ENCODE measurements at places on chromosomes 3 and 15.

DNA sequence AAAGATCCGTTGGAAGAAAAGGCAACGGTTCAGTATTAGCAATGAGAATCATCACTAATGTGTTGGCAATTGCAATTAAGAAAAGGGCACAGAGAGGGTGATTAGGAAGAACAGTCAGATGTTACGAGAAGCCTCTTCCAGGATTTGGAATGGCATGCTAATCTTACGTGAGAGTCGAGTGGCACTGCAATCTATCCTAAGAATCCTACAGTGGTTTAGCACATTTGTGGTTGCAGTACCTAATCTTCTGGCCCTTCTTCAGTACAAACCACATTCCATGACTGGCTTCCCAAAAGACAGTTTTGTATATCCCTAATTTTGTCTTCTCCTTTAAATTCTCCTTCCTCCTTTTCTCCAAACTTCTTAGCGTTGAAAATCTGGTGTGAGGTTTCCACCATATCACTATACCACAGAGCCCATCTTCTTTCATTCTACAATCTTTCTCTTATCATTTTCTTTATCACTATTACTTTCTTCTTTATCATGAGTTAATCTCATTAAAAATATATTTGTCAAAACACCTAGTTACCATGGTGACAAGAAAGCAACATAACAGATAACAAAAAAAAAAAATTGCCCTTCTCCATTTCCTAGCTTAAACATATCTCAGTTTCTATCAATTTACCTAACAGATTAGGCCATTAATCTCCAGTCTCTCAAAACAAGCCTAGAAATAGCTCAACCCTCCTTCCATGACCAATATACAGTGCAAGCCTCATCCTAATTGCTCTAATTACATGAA lies 60.1 kb downstream of the IGSF11 start:
- DNase-seq = peak; percentile 88

DNA sequence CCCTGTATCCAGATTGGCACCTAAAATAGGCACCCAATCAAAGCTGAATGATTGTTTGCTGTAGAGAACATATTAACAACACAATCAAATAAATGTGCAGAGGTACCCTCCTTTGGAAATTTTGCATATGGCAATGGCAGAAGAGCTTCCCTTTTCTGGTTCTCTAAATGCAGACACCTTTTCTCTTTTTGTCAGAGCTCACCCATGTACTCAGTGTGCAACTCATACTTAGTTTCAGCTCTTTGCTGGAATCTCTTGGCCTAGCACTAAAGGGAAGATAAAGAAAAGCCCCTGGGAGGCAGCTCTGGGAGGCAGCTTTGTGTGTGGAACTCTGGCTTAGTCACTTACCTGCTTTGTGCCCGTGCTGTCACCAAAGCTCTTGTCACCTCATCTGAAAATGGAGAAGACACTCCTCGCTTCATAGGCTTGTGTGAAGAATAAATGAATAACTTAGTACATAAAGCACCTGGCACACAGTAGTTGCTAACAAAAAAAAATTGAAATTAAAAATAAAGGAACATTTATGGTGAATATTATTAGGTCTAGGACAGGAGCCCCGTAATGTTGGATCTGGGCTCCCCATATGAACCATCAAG lies 28.8 kb downstream of the ST6GAL1 start:
- no peak for DNase-seq

DNA sequence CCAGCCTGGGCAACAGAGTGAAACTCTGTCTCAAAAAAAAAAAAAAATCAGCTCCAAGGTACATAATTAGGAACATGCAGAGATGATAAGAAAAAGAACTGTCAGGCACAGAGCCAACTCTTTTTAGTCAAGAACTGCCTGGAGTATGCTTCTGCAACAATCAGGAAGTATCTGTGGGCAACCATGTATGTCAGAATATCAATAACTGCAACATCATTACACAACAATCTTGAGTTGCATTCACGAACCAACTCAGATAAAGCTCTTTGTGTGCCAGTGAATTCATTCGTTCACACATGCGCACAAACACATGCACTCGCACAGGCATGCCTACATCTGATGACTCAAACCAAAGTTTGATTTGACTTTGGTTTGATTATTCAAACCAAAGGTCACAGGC lies 32.1 kb downstream of the EFHB start:
- DNase-seq = no peak

DNA sequence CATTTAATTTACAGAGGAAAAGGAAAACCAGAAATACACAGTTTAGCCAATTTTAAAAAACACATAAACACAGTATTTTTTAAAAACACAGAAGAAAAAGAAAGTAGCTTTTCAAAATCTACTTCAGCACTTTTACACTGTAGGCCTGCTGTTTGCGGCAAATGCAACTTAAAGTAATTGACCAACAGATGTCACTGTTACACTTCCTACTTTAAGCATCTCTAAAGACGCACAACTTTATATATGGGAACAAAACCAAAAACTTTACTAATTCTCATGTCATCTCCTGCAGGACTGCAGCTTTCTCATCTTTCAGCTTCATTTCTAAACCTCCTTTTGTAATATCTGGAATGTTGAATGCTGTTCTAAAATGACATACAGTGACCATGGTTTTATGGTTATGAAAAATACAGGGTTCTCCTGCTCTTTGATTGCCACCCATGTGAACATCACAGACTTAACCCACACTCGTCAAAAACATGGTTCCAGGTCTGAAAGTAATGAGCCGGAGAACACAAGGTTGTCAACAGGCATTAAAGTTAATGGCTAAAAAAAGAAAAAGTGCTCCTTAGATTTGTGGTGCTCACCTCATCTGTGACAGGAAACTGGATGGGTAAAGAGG lies 107.9 kb downstream of the FMN1 start:
- no peak for DNase-seq

DNA sequence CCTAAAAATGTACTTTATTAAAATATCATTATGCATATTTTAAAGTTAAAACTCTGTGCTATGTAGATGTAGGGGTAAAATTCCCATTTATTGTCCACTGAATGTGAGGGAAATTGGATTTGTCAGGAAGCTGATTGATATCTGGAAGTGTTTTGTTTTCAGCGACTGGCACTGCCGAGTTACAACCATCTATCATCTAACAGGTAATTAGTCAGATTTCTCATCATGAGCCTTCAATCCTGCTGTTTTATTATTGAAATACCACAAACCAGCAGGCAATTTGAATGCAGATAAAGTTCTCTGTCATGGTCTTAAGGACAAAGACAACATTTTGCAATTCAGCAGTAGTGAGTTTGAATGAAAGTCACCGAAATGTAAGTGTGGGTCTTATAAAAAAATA lies 40.5 kb downstream of the ZIC1 start:
- no peak for DNase-seq

DNA sequence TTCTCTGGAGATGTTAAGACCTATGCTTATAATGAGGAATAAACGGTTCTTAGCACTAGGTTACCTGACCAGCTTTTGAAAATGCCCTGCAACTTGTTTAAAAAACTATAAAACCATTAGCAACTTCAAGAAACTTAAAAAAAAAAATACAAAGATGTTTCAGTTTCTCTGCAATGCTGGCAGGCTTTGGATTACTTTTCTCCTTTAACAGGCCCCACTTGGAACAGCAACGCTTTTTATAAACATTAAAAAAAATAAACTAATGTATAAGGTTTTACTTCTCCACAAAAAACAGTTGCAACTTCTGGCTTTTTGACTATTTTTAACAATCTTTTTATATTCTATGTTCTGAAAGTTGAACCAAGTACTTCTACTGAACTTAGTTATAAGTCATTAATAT lies 1006.7 kb downstream of the ROBO1 start:
- DNase-seq = no peak

DNA sequence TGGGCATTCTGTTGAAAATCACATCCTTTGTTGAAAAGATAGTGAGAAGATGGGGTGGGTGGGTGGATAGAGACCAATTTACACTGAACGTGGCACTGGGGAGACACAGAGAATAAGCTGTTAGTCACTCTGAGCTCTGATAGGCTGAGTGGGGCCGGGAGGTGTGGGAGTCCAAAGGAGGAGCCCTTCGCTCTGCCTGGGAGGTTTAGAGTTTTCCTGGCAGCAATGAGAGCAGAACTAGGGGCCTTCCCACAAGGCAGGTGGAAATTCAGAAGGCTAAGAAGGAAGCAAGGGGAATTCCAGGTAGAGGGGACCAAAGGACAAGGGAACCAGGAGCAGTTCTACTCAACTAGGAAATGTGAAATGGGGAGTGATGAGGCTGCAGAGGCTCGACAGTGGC lies 272.7 kb downstream of the RPLP1 start:
- no peak for DNase-seq

GRCh38 chr3:30527720-30528119 lies 78.7 kb upstream of the TGFBR2 start:
- DNase-seq = no peak

DNA sequence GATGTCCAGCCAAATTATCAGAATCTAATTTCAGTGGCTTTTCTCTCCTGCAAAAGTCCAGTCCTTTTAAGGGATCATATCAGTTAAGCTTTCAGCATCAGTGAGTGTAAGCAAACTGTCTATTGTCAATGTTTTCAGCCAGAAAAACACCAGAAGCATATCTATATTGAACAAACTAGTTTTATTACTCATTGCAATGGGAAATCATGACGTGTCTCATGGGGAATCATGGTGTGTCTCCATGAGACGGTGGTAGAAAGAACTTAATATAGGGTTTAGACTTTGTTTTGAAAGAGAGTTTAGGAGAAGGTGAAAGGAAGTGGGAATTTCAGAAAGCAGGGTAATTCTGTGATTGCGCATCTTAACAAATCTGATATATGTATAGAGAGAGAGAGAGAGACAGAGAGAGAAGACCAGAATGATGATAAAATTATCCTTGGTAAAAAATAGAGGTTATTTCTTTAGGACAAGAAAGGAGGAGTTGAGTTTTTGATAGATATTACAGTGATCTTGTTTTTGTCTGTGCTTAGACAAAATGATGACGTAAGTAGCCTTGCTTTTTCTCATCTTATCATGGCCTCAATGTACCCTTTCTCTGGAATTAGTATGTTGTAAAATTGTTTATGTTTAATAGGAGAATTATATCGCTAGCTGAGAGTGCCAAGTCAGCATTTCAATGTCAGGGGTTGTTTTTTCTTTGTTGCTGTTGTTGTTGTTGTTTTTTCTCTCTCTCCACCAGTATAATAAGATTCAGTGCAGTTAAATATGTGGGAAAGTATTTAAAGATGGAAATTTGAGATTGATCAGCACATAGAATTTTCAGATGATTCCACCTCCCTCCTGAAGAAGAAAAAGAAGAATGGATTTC lies 129.9 kb upstream of the OSTN start:
- DNase-seq = no peak

- no peak for DNase-seq
Measured at GRCh38 chr3:24338409-24339130, 156.1 kb downstream of the THRB start.

DNA sequence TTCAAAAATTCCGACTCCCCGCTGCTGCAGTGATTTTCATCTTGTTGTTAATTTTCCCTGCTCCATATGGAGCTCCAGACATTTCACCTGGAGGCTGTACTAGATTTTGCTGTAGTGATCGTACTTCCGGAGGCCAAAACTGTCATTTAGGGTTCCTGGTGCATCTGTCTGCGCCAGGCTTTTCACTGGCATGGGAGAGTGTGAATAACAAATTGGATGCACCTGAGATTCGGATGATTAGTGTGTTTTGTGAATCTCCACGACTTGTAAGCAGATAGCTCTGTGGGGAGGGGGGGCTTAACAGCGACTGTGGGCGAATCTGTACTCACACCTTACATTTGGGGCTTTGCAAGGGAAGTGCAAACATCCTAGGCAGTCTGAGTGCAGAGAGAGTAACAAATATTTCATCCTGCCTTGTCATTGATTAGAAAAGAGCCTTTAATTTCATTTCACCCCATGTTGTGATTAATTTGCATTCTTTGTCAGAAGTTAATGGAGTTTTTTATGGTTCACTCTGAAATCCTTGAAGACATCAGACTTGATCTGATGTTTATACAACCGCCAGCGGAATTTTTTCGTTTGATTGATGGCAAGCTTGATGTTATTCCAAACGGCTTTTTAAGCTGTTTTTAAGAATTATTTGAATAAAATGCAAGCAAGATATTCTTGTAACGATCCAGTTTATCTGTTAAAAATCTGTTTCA lies 92.5 kb upstream of the SKOR1 start:
- no peak for DNase-seq

GRCh38 chr3:159082519-159082918 lies 280.7 kb downstream of the MFSD1 start:
- no peak for DNase-seq

DNA sequence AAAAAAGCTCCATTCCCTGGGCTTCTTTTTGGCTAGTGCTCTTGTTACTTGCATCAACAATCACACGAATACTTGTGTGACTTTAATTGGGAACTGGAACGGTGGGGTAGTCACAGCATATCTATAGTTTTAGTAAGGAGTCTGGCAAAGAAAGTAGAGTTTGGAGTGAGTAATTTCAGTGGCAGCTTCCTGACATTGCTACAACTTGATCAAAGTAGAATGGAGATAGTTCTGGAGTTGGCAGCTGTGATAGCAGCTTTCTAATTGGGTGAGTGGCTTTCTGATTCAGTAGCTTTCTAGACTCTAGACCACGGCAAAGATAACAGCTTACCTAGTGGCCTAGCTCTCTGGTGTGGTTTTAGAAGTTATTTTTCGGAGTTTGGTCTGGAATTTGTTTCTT lies 475.0 kb downstream of the TUSC7 start:
- DNase-seq = no peak

GRCh38 chr3:31343075-31343474 lies 189.7 kb upstream of the STT3B start:
- no peak for DNase-seq

GRCh38 chr3:94524102-94524919 lies 461.4 kb downstream of the NSUN3 start:
- no peak for DNase-seq

- DNase-seq = no peak
Measured at GRCh38 chr3:149435996-149436885, 38.3 kb upstream of the TM4SF4 start.

GRCh38 chr3:71784201-71784913 lies 591 bp downstream of the PROK2 start:
- no peak for DNase-seq

DNA sequence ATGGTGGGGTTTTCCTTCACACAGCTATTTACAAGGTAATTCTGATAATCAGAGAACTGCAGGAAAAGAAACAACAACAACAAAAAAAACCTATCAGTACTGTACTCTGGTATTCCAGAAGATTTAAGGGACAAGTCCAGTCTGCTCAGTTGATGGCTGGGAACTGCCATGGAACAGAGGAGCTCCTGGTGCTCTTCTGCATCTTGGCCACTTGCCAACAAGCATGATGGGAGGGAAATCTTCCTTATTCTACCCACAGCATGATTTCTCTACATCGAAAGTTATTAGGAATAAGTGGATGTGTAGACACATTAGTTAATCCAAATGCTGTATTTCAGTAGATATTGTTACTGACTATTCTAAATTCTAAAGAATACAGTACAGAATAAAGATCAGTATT lies 51.7 kb downstream of the RASGRP1 start:
- DNase-seq = no peak

- DNase-seq = no peak
Measured at GRCh38 chr3:48680811-48681540, 4.7 kb downstream of the NCKIPSD start.

- peak; percentile 98 for DNase-seq
Measured at GRCh38 chr3:160986069-160986468, 119.1 kb downstream of the B3GALNT1 start.

- DNase-seq = no peak
Measured at GRCh38 chr3:37979541-37980461, 10.8 kb upstream of the VILL start.

GRCh38 chr15:64699751-64700388 lies 75.5 kb downstream of the RBPMS2 start:
- peak; percentile 22 for DNase-seq
